ENCODE measurements at places on chromosomes 3 and 15.

DNA sequence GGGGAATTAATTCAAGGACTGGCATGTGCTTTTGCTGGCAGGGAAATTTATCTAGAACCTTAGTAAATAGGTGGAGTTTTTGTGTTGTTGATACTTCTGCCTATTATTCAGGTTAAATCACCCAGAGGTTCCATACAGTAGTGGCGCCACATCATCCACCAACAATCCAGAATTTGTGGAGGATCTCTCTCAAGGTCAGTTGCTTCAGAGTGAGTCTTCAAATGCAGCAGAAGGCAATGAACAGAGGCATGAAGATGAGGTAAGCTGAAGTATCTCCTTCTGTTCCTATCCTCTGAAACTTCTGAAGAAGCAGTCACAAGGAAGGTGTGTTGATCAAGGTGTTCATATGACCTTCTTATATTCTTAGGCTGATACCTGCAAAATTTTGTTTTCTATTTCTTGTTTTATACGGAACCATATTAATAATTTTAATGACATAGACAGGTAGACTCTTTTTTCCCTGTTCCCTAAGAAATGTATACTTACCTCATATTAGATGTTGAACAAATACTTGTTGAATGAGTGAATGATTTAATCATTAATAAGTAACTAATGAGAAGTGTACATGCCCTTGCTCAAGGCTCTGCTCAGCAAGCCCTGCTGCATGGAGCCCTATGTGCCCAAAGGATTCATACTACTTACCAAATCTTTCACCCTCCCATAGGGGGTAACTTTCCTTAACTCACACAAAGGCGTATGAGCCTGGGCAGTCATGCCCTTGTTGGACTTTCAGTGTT is 43.6 kb downstream of the HMG20A start:
- DNase-seq: no peak

GRCh38 chr3:16332904-16333426 is 68.0 kb downstream of the OXNAD1 start:
- no peak for DNase-seq

DNA sequence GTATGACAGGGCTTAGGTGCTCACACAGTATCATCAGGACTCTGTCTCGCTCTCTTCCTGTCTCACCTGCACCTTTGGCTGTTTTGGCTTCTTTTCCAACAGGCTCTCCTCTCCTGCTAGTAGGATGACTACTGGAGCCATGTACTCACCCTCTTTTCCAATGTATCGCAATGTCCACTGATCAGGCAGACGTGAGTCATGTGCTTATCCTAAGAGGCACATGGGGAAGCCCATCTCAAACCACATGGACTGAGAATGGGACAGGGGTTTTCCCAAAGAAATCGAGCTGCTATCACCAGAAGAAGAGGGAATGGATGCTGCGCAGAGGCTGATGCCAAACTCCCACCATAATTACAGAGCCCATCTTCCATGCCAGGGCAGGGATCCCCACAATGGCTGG is 180.6 kb downstream of the IL5RA start:
- DNase-seq: no peak

- DNase-seq: no peak
Observed at GRCh38 chr3:71701251-71701762, 23.9 kb downstream of the EIF4E3 start.

GRCh38 chr3:3237979-3238378 is 58.5 kb upstream of the CRBN start:
- no peak for DNase-seq

DNA sequence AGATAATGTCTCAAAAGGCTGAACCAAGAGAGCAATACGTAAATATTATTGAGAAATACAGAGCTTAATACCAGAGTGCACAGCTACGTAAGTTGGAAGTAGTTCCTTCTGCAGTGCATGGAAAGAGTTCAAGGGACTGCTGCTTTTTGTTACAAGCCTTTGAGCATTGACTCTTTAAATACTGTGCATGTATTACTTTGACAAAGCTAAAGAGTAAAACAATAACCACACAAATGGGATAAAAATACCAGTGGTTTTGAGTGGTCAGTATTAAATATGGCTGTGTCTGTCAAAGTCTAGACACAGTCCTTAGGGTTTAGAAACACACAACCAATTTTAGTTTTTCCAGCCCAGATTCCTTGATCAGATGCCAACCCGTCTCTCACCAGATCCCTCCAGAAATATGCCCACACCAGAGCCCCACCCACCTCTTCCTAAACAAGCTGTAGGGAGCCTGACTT is 62.1 kb downstream of the SSR3 start:
- no peak for DNase-seq

DNA sequence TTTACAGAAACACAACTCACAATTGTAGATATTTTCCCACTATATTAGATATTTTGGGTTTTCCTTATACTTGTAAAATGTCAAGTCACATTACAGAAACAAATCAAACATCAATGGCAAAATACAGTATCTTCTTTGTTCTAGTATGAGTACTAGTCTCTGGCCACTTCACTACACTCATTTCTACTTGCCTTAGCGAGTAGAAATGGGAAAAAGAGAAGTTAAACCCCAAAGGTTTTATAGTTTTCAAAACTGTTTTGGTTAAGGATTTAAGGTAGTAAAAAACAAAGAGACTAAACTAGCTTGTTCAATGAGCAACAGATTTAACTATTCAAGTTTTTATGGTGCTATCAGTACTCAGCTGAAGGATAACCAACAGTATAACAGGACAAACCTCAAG is 81.7 kb downstream of the BTD start:
- DNase-seq: no peak

GRCh38 chr15:66066481-66066880 is 187.1 kb downstream of the MEGF11 start:
- DNase-seq: no peak

- no peak for DNase-seq
Observed at GRCh38 chr3:151911462-151911861, 38.0 kb downstream of the SUCNR1 start.

DNA sequence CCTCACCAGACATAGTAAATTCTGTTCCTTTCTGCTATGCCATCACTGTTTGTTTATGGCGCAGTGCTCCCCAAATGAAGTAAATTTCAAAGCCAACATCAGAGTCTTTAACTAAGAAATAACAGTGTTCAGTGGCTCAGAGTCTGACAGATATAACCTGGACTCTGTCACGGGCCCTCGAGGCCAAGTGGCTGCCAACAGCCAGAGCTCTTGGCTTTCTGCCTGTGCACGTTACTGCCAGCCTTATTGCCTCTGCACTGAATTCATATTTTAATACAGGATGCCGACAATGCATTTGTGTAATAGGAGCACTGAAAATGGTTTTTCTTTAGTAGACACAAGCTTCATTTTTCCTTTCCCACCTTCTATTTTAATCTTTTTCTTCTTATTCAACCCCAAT is 219.9 kb downstream of the NLGN1 start:
- DNase-seq: no peak

DNA sequence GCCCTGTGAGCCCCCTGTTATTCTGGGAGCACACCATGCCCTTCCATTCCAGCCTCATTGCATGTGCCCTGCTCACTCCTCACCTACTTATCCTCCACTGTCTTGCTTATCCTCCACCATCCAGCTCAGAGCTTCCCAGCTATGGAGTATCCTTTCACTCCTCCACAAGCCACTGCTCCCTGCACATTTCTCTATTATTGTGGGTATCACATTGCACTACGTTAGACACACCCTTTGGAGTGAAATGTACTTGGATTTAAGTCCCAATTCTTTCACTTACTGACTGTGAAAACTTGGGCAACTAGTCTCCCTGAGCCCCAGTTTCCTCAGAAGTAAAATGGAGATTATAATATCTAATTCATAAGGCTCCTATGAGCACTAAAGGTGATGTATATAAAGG is 4.3 kb downstream of the MASP1 start:
- DNase-seq: no peak

- DNase-seq: no peak
Observed at GRCh38 chr15:31447931-31448634, 121.4 kb downstream of the KLF13 start.

DNA sequence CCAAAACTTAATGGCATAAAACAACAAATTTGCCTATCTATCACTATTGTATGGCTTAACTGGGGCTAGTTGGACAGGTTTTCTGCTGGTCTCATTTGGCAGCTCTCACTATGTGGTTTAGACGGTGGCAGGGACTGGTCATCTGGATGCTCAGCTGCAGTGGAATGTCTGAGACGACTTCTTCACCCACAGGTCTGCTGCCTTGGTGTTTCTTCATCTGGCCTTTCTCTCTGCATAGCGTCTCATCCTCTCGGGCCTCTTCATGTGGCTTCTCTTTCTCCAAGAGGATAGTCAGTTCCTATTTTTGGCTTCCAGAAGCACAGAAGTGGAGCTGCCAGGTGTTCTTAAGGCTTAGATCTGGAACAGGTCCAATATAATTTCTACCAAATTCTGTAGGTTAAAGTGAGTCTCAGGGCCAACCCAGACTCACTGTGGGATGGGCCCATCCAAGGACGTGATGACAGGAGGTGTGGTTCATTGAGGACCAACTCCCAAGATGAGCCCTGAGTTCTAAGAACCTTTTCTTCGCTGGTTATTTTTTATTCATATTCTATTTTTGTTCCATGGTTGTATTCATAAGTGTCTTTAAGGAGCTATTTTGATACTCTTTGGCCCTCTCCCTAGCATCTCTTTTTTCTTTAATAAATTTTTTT is 18.6 kb downstream of the UBE2Q2 start:
- DNase-seq: no peak

GRCh38 chr15:41921167-41921566 is 27.3 kb upstream of the SPTBN5 start:
- no peak for DNase-seq

GRCh38 chr15:56052395-56053045 is 59.1 kb upstream of the NEDD4 start:
- peak; percentile 49 for DNase-seq

DNA sequence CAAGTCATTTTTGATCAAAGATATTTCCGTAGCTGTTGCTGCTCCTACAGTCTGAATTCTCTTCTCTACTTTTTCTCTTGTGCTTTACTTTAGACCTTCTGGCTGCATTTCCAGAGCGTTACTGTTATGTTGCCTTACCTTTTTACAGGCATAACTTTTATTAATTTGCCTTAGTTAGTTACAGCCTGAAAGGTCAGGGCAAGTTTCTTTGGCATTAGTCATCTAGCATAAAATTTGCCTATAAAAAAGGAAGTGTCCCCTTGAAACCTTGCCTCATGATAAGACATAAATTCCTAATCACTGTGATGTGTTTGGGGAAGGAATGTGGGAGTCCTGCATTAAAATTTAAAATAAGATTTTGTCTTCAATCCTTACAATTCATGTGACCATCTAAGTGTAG is 618.5 kb downstream of the NR2F2 start:
- DNase-seq: no peak

DNA sequence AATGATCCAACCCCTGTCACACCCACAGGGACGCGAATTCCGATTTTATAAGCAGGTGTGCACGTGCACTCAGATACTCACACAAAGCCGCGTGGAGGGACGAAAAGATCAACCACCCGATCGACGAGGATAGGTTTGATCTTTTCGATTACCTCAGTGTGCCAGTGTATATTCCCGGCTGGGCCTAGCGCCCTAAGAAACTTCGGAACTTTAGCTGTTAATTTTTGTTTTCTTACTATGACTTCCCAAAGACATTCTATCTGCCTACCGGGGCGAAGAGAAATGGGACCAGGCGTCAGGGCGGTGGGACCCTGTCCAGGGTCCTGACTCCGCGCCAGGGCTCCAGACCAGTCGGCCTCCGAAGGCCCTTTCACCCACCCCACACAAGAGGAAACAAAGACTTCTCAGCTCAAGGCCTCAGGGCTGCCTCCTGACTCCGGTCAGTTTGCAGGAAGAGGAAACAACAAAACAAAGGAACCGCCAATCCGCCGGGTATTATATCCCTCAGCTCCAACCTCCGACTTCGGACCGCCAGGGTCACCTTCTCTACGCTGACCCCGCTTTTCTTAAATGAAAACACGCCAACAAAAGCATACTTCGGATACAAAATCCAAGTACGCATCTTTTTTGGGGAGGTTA is 6.8 kb downstream of the ONECUT1 start:
- DNase-seq: no peak

DNA sequence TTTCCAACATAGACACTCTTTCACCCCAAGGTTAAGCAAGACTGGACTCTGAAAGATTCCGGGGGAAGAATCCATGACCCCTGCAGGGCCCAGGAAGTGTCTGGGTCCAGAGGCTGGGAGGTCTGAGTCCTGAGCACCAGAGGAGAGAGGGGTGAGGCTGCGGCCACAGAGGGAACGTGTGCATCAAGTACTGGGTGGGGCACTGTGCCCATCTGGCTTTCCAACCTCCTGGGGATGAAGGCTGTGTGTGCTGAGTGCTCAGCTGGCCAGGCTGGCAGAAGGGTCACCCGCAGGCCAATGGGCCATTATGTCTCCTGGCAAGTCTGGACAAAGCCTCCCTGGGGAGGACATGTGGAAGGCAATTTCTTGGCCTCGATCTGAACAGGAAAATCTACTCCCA is 3.3 kb downstream of the CHRNA3 start:
- DNase-seq: no peak

DNA sequence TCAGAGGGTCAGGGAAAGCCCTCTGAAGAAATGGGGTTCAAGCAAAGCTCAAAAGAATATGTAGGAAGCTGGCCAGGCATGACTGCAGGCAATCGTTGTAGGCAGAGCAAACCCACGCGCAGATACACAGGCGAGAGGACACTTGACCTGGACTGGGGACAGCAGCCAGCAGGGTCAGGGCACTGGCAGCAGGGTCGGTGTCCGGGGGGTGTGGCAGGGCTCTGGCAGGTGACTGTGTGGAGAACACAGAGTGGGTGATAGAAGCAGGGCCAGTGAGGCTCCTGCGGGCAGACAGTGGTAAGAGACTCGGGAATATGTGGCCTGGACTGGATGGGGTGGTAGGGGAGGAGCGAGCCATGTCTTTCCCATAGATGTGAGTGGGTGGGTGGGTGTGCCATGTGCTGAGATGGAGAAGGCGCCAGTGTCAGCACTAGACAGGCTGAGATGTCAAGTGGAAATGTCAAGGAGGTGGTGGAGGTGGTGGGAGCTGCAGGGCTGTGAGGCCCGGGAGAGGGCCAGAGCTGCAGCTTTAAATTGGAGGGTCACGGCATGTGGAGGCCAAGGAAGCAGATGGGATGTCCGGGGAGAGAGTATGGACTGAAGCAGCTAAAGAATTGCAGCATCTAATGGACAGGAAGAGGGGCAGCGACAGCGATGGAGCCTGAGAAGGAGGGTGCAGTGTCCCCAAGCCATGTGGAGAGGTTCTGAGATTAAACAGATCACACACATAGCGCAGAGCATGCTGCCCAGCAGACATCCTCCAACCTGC is 13.4 kb downstream of the TMEM43 start:
- no peak for DNase-seq

DNA sequence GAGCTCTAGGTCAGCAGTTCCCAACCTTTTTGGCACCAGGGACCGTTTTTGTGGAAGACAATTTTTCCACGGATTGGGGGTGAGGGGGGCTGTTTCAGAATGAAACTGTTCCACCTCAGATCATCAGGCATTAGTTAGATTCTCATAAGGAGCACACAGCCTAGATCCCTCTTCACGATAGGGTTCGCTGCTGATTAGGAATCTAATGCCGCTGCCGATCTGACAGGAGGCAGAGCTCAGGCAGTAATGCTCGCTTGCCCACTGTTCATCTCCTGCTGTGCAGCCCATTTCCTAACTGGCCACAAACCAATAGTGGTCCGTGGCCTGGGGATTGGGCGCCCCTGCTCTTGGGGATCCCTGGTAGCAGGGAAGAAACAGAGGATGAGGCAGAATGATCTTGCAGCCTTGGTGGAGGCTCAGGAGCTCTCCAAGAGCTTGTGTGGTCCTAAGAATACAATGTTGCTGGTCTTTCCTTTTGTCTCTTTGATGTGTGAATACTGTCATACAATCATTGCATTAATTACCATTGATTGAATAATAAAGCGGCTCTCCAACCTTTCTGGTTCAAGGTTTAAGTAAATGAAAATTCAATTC is 183.2 kb downstream of the FNDC3B start:
- no peak for DNase-seq

GRCh38 chr3:85592256-85592655 is 633.5 kb downstream of the CADM2 start:
- no peak for DNase-seq

Measured in activated CD4-positive, alpha-beta T cell treated with anti-CD3 and anti-CD28 coated beads, Interleukin-2, amount 50 U/mL, for 16 hours (primary cell).